NCI-H2171 treated with DMSO at 0.1 percent for 48 hours (cell line): ENCODE measurements at places on chromosomes 3 and 15.
A peak's percentile ranks its signal among the peaks of the same experiment; 100 is the strongest.

- no peak for DNase-seq
These were observed 9.5 kb downstream of the PCSK6 start for GRCh38 chr15:101479851-101480612.

DNA sequence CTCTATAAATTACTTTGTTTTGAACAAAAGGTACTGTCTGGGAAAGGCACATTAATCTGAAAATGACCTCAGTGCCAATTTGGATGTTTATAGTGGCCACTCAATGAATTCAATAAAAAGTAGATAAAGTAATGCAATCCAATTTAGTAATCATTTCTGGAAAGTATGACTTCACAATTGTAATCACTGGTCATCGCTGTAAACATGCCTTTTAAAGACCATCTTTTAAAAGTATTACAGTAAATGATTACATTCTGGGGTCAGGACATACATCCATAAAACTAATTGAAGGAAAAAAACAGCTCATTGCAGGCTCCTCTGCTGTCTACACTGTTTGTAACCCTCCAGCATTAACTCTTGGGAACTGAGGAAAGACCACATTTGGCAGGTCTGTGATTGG is 43.2 kb downstream of the HRH1 start:
- no peak for DNase-seq

DNA sequence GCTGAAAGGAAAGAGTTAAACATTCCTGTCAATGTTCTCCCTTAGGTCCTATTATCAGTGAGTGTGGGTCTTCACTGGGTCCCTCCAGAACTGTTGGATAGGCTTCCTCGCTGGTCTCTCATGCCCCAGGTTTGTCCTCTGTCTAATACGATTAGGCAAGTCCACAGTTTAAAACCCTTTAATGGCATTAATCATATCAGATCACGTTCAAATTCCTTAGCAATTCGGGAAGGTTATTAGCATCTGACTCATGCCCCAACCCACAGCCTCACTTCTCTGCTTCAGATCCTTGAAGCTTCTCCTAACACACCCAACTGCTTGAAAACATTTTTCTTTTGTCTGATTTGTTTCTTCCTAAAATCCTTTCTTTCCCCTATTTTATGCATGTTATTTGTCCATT is 224.3 kb upstream of the ATP10A start:
- no peak for DNase-seq

DNA sequence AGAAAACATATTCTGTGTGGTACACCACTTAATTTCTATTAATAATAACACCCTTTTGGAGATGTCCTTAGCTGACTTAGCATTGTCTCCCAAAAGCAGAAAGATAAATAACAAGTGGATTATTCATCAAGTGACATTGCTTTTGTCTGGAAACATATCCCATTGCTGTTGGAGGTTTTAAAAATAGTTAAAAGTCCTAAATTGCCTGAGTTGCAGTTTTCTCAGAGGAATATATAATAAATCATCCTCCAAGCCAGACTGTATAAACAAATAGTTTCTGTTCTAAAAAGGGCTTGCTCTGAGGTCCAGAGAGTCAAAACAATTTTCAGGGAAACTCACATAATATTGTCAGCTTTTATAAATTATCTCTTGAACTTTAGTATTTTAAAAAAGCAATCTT is 60.4 kb upstream of the CD96 start:
- DNase-seq, result no peak

DNA sequence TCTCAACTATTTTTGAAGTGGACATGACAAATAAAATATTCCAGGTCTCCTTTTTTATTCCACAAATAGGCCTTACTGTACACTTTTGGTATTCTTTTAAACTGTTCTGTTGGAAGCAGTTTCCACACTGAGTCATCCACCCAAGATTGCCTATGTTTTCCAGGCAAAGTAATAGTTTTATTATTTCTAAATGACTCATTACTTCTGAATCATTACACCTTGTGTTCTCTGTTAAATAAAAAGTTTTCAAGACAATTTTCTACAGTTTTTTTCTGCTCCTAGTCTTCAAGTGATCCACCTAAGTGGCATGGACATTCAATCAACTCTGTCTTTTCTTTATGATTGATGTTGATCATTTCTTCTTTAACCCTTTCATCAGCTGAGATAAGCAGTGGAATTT is 26.5 kb downstream of the PPP2R3A start:
- no peak for DNase-seq

DNA sequence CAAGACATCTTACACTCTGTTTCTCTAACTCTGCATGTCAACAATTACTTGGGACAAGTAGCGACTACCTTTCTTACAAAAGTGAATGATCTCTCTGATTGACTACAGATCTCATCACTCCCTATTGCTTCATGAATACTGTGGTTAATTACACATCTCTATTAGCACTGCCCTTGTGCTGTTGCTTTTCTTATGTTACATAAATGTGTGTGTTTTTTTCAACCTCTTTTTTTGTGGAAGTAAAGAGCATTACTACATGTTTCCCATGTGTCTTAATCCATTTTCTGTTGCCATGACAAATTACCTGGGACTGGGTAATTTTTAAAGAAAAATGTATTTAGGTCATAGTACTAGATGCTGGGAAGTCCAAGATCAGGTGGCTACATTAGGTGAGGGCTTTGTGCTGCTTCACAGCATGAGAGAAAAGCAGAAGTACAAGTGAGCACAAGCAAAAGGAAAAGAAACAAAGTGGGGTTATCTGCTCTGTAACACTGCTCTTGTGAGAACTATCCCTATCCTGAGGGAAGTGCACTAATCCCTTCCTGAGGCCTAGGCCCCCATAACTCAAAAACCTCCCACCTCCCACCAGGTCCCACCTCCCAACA is 298.2 kb upstream of the SATB1 start:
- DNase-seq, result no peak

GRCh38 chr3:32869513-32870047 is 51.8 kb downstream of the TRIM71 start:
- no peak for DNase-seq

- DNase-seq, result no peak
These were observed 61.1 kb downstream of the XXYLT1 start for GRCh38 chr3:195209847-195210265.

GRCh38 chr3:184250167-184250828 is 826 bp downstream of the EEF1AKMT4 start:
- peak; percentile 96 for DNase-seq

DNA sequence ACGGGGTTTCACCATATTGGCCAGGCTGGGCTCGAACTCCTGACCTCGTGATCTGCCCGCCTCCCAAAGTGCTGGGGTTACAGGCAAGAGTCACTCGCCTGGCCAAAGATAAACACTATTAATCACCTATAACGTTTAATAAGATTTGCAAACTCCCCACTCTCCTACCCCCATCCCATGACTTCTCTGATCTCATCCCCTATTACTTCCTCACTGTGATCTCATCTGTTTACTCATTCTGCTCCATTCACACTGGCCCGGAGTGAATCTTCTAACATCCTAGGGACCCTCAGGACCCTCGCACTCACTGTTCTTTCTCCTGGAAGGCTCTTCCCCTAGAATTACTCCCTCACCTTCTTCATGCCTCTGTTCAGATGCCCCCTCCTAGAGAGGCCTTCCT is 78.9 kb downstream of the DGKG start:
- no peak for DNase-seq

GRCh38 chr3:157390713-157391515 is 45.7 kb upstream of the PTX3 start:
- DNase-seq, result no peak

DNA sequence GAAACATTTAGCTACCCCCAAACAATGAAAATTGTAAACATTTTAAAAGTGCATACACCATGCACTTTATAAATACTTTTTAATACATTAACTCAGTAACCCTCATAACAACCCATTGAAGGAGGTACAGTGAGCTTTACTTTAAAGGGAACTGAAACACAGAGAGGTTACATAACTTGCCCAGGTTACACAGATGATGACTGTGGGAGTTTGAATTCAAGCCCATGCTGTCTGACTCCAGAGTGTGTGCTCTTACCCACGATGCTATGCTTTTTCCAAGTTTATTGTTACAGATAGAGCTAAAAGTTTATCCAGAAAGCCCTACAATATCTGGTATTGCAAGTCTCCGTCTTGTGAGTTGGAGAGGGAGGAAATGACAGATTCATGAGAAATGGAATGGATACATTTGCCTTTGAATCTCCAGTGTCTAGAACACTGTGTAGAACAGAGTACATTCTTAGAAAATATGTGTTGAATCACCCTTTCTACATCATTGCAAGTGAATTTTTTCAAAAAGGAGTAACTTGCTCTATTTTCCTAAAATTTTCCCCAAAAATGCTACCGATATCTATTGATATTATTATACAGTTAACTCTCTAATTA is 428.3 kb downstream of the NAALADL2 start:
- DNase-seq, result no peak

GRCh38 chr3:152832046-152832445 is 2.9 kb upstream of the P2RY1 start:
- DNase-seq, result no peak

GRCh38 chr3:159882790-159883779 is 105.5 kb upstream of the IL12A start:
- DNase-seq, result peak; percentile 75

DNA sequence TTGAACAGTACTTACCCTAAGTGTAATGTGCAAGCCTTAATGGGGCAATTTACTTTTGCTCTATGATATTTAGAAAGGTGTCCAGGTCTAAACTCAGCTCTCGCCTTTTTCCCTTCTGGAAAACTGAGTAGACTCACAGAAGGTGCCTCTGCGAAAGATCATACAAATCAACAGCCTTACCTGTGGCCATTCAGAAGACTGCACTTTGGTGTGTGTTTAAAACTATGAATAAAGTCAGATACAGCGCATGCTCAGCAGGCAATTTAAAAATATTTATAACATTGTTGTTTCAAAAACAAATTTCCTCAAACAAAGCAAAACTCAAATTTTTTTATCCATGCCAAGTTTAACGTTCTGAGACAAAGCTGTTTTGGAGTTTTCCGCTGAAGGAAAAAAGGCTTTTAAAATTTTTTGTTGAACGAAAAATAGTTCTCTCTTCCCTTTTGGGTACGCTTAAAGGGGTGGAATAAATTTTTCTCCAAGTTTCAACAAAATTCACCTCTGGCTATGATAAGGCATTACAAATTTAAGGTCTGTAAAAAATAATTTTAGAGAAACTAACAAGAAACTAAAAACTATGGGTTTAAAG is 156.3 kb downstream of the TIGIT start:
- peak; percentile 93 for DNase-seq

- DNase-seq, result no peak
These were observed 68.2 kb downstream of the RYR3 start for GRCh38 chr15:33378866-33379480.

DNA sequence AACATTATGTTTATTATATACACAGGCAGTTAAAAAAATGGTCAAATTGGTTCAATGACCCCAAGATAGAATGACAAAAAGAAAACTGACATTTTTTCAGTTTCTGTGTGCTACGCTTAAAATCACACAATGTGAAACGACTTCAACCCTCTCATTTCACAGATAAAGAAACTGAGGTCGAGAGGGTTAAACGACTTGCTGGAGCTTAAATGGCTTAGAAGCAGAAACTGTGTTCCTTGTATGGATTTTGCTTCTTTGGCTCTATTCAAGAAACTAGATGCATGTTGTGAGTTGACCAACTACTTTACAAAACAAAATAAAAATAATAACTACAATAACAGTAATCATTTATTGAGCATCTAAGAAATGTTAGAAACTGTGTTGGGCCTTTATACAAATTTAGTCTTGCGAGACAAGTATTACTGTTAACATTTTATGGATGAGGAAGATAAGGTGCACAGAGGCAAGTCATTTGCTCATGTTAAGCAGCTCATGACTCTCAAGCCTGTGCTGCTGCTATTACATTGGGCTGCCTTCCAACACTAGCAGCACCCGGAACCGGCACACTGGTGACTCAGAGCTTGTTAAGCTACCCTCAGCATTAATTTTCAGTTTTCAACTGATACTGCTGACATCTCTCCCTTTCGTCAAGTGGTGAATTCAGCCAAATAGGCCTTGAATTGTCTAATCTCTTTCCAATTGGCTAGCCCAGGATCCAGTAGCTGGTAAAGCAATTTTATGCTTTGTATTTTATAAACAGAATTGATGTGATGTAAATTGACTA is 487.6 kb downstream of the NAALADL2 start:
- no peak for DNase-seq

DNA sequence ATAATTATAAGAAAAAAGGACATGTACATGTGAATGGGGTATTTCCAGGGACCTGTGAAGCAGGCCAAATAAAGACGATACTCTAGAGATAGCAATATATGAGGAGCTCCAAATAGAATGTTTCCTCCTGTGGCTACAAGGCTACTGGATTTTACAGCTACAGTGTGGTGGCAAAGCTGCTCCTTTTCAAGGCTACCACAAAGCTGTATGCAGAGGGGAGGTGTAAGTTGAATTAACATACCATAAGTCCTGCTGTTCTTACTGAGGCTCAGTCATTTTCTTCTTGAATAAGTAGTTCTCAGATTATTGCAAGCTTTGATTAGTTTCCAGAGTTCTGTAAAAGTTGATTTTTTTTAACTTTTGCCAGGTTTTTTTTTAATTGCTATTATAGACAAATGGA is 1184.6 kb upstream of the EPHA6 start:
- no peak for DNase-seq

GRCh38 chr15:49438962-49439631 is 16.1 kb downstream of the FGF7 start:
- no peak for DNase-seq

GRCh38 chr15:34038023-34038870 is 757 bp downstream of the AVEN start:
- DNase-seq, result peak; percentile 72

GRCh38 chr3:185729337-185730055 is 95.3 kb downstream of the IGF2BP2 start:
- no peak for DNase-seq

- no peak for DNase-seq
These were observed 24.7 kb upstream of the TIPARP start for GRCh38 chr3:156649681-156650080.

GRCh38 chr15:61229883-61230180 is 730 bp upstream of the RORA start:
- DNase-seq, result no peak

GRCh38 chr3:113255100-113255853 is 43.9 kb downstream of the BOC start:
- DNase-seq, result no peak

DNA sequence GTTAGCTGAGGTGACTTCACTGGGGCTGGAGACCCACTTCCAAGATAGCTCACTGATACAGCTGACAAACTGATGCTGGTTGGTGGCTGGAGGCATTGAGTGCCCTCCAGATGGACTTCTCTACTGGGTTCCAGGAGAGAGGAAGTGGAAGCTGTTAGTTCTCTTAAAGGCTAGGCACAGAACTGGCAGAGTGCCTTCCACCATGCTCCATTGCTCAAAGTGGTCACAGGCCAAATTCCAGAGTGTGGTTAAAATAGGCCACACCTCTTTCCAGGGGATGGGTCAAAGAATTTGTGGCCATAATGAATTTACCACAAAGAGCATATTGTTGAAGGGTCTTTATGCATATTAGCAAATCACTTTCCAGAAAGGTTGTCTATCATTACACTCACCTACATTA is 74.2 kb downstream of the NMD3 start:
- no peak for DNase-seq

DNA sequence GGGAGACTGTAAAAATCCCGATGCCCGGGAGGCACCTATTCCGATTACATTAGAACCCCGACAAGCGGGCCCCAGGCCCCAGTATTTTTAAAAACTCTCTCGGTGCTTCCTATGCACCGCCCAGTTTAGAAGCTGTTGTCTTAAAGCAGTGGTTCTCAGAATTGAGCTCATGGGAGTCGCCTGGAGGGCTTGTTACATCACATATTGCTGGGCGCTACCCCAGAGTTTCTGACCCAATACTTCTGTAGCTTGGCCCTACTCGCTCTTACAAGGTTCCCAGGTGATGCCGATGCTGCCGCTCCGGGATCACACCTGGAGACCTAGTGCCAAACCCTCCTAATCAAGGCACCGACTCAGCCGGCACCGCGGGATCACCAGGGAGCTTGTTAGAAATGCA is 35.2 kb downstream of the CPN2 start:
- DNase-seq, result no peak
